ENCODE measurements at places on chromosomes 13 and 19.

DNA sequence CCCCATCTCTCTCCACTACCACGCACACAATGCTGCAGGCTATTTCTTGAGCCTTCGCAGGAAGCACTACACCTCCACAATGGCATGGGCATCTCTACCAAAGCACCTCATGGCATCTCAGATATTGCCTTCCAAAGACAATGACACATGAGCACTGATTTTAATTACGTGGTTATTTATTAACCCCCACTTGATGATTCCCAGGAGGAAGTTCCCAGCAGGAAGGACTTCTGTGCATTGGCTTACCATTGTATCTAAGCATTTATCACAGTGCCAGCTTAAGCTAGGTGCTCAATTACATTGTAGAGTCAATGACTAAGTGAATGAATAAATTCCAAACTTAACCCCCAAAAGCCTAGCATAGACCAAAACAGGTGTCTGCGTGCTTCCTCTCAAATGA is 101.4 kb downstream of the ABCC4 start:
- no peak for DNase-seq

DNA sequence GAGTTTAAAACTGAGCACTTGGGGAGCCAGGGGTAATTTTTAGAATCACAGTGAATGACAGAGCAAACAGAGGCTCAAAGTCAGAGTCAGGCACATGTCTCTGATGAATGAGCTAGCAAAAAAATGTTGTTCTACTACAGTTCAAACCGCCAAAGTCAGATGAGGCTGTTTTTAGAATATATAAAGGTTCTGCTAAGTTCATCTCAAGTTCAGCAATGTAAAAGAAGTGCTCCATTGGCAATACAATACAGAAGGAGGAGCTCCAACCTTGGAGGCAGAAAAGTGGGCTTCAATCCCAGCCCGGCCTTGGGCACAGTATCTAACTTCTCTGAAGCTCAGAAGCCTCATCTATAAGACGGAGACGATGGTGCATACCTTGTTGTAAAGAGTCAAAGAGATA is 70.1 kb upstream of the IPO5 start:
- no peak for DNase-seq

- no peak for DNase-seq
These were observed 1.1 kb upstream of the IFI30 start for GRCh38 chr19:18172331-18173053.

- DNase-seq, result no peak
These were observed 534 bp downstream of the STK24 start for GRCh38 chr13:98576200-98576945.

- no peak for DNase-seq
These were observed 106.2 kb downstream of the SHISA2 start for GRCh38 chr13:25945596-25945995.

DNA sequence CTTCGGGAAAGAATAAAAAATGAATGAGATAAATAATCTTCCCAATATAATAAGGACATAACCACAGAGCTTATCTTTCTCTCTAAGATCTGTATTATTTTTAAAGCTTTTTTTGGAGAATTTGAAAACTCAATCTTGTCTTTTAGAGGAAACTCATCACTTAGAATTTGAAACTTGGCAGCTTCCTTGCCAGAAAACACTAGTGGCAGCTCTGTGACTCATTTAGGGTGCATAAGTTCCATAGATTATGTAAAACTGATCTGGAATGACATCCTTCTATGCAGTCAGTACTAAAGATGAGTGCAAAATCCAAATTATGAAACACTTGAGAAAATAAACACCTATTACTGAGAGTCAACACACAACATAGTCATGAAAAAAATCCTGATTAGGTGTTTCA is 848.0 kb downstream of the DACH1 start:
- no peak for DNase-seq

GRCh38 chr19:9009935-9010651 is at the start of gene MUC16:
MUC16 (minus strand) TSS chr19:9010409.
- no peak for DNase-seq

GRCh38 chr13:36057041-36057440 is 74.1 kb downstream of the DCLK1 start:
- DNase-seq, result no peak

- DNase-seq, result no peak
These were observed at the start of gene KCTD15 for GRCh38 chr19:33796164-33796875. KCTD15 (plus strand) TSS chr19:33796870; CDS start chr19:33800455, 3,585 bp downstream.
